ENCODE measurements at places on chromosomes 2 and 18.

DNA sequence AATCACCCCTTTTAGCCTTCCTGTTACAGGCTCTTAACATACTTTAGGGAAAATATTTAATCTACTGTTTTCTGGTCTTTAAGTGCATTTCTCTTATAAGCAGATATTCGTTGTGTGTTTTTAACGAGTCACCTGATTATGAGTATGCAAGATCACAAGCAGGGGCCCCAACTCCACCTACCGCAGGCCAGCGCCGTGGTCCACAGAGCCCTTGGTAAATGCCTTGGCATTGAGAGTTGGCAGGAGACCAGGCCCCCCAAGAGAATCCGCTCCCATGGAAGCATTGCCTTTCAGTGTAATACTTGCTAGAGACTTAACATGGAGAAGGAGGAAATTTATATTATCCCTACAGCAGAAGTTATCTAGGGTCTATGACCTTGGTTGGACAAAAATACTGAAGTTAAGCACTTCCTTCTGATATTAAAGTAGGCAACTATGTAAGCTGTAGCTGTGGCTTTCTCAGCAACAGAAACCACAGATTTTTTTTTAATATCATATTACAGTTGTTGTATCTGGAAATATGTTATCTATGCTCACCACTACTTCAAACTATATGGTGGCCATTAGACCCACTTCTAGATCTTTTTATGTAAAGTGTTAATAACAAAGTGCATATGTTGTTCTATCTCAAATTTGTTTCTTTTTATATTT lies 241.8 kb upstream of the MGAT5 start:
- DNase-seq, result no peak

DNA sequence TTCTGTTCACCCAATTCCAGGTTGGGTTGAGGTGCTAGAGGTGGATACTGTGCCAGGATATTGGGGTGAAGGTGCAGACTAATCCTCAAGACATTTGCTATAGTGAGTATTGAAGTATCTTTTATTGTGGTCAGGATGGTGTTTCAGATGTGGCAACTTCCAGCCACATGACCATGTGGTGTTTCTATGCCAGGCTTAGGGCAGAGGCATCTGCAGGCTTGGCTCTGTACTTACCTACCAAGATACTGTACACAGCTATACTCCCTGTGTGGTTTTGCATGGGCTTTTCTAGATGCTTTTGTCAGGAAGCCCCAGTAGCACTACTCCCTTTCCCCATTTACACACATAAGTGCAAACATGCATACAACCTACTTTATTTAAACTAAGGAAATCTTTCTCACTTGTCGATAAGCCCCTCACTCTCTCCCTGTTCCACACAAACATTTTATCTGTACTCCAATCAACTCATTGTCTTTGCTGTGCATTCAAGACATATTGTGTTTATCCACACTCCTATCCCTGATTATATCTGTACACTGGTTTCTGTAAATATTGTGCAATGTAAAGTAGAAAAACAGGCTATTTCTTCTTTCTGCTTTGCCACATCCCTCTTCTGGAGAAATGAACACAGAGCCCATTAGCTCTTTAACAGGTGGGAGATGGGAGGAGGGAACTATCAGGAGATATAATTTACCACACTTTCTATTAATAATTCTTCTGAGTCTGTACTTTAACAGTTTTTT lies 12.3 kb downstream of the ARL6IP6 start:
- DNase-seq, result peak; percentile 16

GRCh38 chr2:63737081-63737751 lies 104.5 kb upstream of the UGP2 start:
- no peak for DNase-seq

DNA sequence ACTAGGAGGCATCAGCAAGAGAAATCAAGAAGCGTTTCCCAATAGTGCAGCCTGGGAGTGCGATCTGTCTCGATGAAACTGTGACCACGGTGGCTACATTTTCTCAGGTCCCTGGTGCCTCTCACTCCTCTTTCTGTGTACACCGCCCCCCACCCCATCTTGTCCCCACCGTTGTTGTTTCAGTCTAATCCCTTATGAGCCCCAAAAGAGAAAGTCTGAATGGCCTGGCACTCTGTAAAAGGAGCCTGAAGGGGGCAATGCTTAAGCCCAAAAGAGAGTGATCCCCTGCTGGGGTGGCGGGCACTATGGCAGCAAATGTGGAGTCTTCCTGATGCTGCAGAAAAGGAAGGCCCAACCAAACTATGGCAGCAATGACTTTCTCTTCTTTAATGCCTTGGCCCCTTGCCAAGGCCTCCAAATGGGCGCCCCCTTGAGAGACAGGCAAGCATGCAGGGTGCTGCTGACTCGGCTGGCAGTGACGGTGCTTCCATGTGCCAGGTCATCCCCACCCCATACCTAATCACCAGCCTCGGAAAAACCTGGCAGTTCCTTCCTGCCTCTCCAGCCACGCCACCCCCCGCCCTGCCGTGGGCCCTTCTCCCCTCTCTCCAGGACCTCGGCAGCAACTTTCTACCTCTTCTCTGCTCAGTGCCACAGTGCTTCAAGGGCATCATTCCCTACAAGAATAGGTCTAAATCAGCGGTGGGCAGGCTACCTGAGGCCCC lies 123.0 kb downstream of the CYP26B1 start:
- DNase-seq, result no peak

- no peak for DNase-seq
Observed at GRCh38 chr2:26639685-26640243, 1.4 kb downstream of the CIB4 start.

- peak; percentile 63 for DNase-seq
Observed at GRCh38 chr2:70946832-70947442, 11.2 kb downstream of the ATP6V1B1 start.

All from stimulated activated naive CD8-positive, alpha-beta T cell treated with anti-CD3 and anti-CD28 coated beads, Interleukin-15, Interleukin-2, amounts not matched to agents 100 U/mL and 50 U/mL, for 24 hours (primary cell).